Kasumi-1 (cell line): ENCODE measurements at places on chromosomes 1 and 21.

- DNase-seq: peak; percentile 58
Measured at GRCh38 chr1:12143631-12144155, 23.1 kb upstream of the TNFRSF1B start.

DNA sequence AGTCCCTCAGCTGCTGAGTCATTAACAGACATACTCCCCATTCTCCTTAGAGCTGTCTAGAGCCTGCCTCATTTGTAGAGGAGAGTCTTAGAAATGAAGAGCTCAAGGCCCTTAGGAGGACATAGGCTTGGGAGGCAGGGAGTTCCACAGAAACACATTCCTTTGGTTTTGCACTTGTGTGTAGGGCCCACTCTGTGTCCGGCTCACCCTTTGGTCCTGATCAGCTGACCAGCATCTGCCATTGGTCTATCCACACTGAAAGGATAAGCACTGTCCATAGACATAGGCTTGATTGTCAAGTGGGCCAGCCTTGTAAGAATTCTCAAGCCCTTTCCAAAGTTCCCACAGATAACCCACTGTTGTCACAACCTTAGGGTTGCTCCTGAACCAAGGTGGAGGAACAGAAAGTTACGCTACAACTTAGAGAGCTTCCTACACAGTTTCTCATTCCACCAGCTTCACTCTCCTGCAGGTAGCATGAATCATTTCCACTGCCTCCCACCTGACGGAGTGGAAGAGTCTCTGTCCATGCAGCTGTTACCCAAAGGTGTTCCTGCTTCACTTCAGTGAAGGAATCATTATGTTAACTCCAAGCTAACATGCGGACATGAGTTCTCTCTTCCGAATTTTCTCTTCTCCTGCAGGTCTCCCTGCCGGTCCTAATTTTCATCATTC is 96.1 kb downstream of the TNFSF18 start:
- DNase-seq: no peak

- no peak for DNase-seq
Measured at GRCh38 chr1:94686882-94687281, 133.3 kb upstream of the SLC44A3 start.

DNA sequence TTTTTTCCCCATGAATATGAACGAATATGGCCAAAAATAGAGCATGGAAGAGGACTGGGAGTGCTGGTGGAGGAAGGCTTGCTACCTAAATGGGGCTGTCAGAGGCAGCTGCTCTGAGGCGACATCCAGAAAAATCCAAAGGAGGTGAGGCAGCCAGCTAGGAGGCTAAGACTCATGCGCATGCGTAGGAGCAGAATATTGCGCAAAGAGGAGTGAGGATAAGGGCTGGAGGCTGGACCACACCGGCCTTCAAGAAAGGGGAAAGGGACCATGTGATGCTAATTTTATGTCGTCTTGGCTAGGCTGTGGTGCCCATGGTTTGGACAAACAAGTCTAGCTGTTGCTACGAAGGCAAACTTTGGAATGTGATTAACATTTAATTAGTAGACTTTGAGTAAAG is 30.5 kb downstream of the HEYL start:
- no peak for DNase-seq

- DNase-seq: no peak
Measured at GRCh38 chr1:34808051-34808810, 15.4 kb downstream of the GJA4 start.

GRCh38 chr21:20998456-20998789 is 214 bp downstream of the NCAM2 start:
- DNase-seq: no peak
